GM18507 (cell line): ENCODE measurements at places on chromosomes 6 and 20.

DNA sequence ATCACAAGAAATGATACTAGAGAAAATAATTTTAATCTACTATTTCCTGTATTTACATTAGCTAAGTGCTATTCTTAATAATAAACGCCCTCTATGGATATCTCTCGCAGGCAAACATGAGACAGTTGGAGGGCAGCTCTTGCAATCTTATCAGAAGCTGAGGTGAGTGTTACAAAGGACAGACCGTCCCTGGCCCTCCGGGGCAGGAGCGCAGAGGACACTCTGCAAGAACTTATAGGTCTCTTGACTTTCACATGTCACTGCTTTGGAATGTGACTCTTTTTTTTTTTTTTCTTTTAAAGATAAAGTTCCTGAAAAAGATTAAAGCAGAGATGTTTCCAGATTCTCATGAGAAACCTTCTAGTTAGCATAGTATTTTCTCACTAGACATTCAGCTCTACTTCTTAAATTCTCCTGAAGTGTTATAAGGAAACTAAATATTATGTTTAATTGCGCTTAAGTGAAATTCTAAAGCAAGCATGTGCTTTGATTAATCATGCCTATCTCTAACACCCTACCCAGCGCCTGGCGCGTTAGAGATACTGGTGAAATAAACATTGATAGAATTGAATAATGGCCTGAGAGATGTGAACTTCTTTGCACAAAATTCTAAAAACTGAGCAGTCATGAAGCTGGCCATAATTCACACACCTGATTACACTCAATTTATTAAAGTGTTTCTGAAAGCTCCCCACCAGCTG, 57.4 kb downstream of the SYTL3 start:
- no peak for DNase-seq

DNA sequence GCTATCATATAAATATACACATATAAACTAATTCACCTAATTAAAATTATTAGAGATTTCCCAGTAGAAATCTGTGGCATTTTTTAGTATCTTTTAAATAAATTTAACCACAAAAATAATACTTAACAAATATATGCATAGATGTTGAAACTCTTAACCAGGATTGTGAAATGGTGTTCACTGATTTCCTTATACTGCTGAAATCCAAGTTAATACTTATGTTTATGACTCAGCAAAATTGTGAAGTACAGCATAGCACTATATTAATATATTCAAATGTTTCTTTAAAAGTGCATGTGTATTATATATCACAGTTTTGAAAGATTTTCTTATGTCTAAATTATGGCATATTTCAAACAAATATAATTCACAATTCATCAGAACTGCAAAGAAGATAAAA, 328.2 kb upstream of the MANEA start:
- no peak for DNase-seq

DNA sequence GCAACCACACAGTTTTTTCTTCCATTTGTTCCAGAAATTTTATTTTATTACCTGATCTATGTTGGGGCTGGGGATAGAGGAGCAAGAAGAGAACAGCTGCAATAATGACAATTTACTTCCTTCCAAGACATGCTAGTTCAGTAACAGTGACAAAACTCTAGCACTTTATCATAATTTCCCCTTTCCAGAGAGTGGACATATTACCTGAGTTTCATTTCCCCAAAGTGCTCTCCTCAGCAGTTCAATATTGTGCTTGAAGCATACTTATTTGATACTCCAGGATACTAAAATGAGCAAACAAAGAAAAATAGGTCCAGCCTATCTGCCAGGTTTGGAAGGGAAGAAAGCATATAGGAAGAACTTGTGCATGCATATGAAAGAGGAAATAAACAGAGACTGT, 157.7 kb downstream of the ID4 start:
- no peak for DNase-seq

- no peak for DNase-seq
These were observed 742 bp downstream of the TBCC start for GRCh38 chr6:42745083-42745639.

GRCh38 chr20:55597526-55597925, 407.8 kb downstream of the CBLN4 start:
- DNase-seq, result no peak

- DNase-seq, result no peak
These were observed 30.6 kb upstream of the GRM4 start for GRCh38 chr6:34176261-34177031.

DNA sequence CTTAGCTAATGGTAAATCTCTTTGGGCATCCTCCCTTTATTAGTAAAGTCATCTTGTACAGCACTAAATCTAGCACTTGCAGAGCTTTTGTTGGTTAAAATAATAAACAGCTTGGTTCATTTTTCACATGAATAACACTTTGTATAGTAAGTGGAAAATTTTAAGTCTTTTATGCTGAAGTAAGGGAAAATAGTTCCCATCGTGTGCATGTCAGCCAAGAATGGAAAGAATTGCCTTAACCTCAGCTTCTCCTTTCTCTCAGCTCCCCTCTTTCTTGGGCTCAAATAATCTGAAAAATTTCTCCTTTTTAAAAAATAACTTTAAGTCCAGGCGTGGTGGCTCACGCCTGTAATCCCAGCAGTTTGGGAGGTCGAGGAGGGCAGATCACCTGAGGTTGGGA, 16.6 kb downstream of the SNRPC start:
- DNase-seq, result no peak

DNA sequence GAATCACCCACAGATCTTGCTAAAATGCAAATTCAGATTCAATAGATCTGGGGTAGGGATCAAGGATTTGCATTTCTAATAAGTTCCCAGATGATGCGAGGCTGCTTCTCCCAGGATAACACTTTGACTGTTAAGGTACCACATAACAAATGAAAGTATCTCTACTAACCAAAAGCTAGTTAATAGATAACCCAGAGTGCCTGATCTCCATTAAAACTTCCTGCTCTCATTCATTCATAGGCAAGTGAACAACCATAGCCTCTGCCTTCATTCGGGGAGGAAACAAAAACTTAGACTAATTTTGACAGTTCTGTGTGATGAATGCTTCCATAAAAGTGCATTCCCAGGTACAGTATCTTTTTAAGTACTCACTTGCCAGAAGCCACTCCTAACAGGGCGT, 265.6 kb upstream of the BTBD3 start:
- no peak for DNase-seq

- no peak for DNase-seq
These were observed 186.3 kb downstream of the ADGB start for GRCh38 chr6:146785001-146785585.

GRCh38 chr6:22099923-22100322, 196.9 kb downstream of the PRL start:
- DNase-seq, result no peak

GRCh38 chr6:131412960-131413830, 159.8 kb upstream of the ARG1 start:
- DNase-seq, result no peak

- DNase-seq, result no peak
These were observed at the start of gene ADGRF1 for GRCh38 chr6:47042275-47042791. TSS of gene ADGRF1 (minus strand) at chr6:47042332. CDS start at chr6:47029061, 13,271 bp downstream.

GRCh38 chr20:58296051-58296837, 13.3 kb upstream of the RAB22A start:
- no peak for DNase-seq

- DNase-seq, result peak; percentile 54
These were observed 58.1 kb downstream of the RAB44 start for GRCh38 chr6:36755435-36756348.

DNA sequence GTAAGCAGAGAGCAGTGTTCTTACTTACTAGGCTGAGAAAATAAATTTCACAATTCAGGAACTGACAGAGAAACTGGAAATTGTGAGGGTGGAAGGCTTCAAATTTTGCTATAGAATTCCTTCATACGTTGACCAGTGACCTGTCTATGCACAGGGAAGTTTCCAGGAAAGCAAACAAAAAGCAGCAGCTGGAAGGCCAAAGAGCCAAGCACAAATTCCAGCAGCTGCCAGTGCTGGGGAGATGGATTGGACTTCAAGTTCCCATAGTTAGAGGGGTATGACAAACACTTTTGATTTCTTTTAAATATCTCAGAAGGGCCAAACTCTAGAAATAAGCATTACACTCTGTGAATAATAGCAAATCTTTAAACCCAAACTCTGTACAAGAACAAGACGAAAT, 299.1 kb upstream of the KCNQ5 start:
- no peak for DNase-seq

- DNase-seq, result no peak
These were observed 140.4 kb upstream of the CENPW start for GRCh38 chr6:126199466-126199865.

DNA sequence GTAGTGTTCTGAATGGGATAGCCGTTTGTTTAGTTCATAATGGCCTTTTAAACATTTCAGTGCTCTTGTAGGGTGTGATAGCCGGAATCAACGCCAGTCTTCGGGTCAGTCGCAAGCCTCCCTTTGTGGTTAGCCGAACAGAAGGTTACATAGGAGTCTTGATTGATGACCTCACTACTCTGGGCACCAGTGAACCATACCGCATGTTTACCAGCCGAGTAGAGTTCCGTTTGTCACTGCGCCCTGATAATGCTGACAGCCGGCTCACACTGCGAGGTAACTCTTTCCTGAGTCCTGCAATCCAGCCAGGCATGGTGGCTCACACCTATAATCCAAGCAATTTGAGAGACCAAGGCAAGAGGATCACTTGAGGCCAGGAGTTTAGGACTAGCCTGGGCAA, 20.4 kb downstream of the MTO1 start:
- DNase-seq, result no peak

DNA sequence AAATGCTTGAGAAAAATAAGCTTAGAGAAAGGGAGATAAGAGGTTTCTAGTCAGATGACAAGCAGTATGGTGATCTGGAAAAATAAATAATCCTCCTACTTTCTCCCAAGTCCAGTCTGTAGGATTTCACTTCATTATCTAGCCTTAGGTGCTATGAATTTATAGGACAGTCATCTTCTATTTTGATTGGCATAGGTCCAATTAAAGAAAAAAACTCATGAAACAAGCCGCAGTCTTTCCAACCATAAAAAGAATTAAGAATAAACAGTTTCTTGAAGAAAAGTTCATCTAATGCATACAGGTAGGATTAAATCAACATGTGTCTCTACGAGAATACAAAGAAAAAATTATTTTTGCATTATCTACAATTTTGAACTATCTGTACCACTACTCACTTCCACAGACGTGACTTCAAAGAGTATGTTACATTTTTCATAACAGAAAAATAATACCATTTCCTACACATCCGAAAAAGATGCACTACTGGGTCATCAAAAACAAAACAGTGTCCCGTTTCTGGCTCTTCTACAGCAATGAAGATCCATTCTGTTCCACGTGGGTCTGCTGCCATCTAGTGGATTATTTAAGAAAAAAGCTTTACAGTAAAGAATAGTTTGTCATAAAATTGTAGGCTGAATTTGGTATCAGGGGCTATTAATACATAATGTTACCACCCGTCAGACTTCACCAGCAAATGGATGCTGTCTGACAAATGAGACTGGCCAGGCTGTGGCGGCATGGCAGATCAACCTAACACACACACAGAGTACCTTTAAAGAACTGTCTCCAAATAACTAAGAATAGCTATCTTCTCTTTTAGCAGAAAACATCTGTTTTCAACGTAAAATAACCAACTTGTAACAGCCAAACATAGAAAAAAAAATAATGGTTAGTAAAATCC, 28.9 kb downstream of the STX7 start:
- DNase-seq, result no peak
